ENCODE measurements at places on chromosomes 11 and 22.

GRCh38 chr11:99505831-99506230 is 485.1 kb downstream of the CNTN5 start:
- no peak for DNase-seq

DNA sequence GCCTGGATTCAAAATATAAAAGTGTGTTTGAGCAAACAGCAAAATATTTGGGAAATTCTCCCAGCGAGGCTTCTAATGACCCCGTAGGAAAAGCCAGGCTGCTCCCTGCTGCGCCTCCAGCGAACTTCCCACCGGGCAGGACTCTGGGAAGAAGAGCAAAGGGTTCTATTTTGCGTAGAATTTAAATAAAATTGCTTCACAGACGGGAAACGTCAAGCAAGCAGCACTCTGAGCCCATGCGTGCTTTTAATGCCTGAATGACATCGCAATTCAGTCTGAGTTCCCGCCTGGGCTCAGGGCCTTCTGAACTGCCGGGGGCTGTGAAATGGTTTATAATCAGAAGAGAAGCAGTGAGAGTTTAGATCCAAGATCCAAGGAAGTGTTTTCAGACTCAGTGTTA is 775.1 kb downstream of the BRD1 start:
- no peak for DNase-seq

DNA sequence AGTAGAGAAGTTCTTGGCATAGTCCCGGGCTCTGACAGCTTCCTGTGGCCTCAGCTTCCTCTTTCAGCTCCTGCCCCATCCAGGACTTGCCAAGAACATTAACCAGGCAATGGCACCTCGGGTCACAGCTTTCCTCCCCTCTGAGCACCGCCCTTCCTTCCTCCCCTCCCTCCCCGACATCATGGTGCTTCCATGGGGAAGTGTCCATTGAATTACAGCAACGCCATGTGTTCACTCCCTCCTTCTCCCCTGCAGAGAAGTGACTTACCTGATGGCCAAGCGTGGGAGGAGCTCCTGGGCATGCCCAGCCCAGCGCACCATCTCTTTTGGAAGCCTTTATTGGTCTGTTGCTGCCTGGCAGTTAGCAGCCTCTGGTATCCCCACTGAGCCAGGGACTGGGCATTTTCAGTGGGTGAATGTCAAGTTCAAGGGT is 25.8 kb upstream of the DAGLA start:
- no peak for DNase-seq

DNA sequence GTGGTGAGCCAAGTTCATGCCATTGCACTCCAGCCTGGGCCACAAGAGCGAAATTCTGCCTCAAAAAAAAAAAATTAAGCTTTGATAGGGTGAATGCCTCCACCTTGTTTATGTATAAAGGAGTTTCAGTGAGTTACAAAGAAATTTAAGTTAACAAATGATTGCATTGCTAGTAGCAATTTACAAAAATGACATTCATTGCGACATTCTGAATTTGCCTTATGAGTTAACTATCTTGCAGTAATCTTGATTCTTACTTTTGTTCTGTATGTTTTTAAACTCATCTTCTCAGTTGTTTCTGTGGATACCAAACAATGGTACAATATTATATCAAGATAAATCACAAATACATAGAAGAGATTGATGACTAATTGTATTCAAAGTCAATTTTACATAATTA is 207.0 kb downstream of the DDX10 start:
- DNase-seq = no peak

GRCh38 chr11:35479731-35480130 is 45.7 kb downstream of the PAMR1 start:
- no peak for DNase-seq

- DNase-seq = no peak
Observed at GRCh38 chr22:19757985-19758895, 2.3 kb upstream of the TBX1 start.

GRCh38 chr11:33569333-33569732 is 131.3 kb downstream of the C11orf91 start:
- DNase-seq = no peak

Measured in fibroblast of villous mesenchyme (primary cell).